ENCODE measurements at places on chromosomes 1 and 21.

GRCh38 chr1:169472738-169473137 lies 13.0 kb downstream of the SLC19A2 start:
- no peak for DNase-seq

DNA sequence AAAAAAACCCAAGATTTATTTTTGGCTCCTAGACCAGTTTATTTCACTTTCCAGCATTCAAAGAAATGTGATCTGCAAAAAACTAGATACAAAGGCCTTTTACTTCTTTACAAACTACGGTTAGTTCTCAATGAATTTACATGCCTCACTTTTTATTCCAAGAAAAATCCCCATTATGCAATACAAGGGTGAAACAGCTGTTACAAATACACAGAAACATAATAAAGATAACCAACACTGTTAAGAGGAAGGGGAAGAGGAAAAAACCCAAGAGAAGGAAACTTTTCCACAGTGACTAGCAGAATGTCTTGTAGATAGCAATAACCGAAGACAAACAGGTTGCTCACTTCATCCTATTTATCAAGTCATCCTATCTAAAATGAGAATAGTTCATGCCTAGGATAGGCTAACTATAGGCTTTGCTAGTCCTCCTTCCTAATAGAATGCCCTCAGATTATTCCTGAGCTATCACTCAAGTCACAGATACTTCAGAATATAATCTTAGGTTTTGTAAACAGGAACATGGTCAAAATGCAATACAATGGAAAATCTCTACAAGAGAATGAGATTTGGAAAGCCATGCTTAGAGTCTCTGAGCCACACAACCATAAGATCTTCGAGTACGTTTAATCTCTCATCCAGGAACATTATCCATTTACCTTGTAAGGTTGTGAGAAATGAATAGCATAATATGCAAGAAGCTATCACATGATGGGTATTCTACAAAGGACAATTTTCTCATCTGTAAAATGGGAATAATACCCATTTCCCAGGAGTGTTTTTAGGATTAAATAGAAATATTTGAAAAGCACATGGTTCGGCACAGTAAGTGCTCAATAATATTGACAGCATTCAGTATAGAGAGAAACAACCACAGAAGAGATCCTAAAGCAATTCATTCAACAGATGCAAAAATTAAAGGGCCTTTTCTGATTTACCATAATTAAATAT lies 5.4 kb downstream of the PNRC2 start:
- DNase-seq, result no peak

- DNase-seq, result no peak
Measured at GRCh38 chr1:4001461-4001860, 101.4 kb upstream of the C1orf174 start.

- DNase-seq, result no peak
Measured at GRCh38 chr21:42225042-42225441, 6.1 kb downstream of the ABCG1 start.

DNA sequence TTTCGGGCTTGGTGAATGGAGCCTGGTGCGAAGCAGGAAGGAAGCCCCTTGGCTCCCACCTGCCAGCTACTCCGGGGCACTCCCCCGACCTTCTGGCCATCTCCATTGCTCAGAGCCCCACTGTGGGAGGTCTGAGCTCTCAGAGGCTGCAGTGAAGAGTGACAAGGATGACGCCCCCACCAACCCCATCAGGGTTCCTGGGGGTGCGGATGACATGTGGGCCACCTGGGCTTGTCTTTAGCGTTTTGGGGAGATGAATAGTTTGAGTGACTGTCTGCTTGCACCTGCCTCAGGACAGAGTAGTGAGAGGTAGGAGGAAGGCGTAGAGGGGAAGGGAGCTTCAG lies 43.2 kb upstream of the LBR start:
- DNase-seq, result no peak

- DNase-seq, result no peak
Measured at GRCh38 chr1:183588827-183589226, 1.4 kb downstream of the NCF2 start.

GRCh38 chr1:117336088-117336817 lies 31.0 kb upstream of the MAN1A2 start:
- no peak for DNase-seq

DNA sequence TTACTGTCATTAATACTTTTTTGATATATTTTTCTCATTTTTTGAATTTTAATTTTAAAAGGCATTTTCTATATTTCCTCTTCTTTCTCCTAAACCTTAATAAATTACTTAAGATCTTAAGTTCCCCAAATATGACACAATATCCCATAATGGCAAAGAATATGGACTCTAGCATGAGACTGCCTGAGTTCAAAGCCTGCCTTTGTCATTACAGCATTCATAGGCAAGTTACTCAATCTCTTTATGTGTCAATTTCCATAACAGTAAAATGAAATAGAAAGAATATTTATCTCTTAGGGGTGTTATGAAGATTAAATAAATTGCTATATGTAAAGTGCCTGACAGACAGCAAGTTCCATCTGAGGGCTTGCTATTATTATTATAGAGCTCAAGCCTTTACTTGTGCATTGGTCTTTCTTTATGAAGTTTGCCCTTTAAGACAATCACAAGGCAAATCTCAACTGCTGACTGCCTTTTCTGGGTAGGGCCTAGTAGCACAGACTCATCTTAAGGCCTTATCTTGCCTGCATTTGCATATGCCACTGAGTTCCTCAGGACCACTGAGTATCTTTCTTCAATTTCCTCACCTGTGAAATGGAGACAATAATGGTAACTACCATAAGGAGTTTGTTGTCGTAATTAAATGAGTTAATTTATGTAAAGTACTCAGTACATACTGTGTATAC lies 231.0 kb downstream of the NRIP1 start:
- no peak for DNase-seq

GRCh38 chr1:213136190-213136917 lies 85.3 kb downstream of the RPS6KC1 start:
- DNase-seq, result no peak
